Inflammatory macrophage treated with lipopolysaccharide for 4 hours (primary cell): ENCODE measurements at places on chromosomes 7 and 10.

DNA sequence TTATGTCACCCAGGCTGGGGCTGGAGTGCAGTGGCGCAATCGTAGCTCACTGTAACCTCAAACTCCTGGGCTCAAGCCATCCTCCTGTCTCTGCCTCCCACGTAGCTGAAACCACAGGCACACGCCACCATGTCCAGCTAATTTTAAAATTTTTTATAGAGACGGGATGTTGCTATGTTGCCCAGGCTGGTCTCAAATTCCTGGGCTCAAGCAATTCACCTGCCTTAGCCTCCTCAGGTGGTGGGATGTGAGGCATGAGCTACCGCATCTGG, 123.2 kb upstream of the PARD3 start:
- no peak for DNase-seq

DNA sequence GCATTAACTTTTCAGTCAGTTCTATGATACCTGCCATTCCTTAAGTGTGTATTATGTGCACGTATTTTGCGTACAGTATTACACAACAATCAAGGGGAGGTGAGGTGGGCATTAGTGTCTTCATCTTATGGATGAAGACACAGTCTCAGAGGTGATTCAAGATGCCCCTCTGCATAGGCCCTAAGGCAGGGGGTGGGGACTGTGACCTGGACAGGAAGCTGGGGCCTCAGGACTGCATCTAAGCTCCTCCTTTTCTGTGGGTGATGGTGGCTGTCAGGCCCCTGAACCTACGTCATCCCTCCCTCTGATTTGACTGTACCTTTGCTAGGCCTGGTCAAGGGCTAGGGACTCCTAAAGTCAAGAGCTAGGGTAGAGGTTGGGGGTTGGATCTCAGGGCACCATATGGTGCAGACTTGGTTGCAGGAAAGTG, 38.9 kb downstream of the HK1 start:
- DNase-seq = no peak

DNA sequence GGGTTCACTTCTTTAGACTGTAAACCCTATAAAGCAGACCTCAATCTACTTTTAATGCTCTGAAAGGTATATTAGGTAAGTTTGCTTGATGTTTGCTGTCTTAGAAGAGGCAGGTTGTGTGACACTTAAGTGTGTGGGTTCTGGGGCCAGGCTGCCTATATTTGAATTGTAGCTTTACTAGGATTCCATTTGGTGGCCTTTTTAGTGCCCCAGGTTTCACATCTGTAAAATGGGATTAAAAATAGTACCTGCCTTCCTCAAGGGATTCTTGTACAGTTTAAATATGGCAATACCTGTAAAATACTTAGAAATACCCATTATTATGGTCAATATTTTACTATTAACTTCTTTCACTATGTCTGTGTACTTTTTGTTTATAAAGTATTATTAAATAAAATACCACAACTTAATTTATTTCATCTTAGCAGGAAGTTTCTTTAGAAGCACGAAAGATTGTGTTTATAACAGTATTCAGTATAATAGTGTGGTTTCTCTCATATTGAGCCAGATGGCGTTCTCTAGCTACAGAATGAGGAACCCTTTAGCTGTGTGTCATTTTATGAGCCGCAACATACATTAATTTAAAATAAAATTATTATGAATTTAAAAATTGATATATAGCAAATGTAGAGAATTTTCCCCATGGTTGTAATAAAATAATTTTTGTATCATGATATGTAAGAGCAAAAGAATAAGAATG, 94.2 kb downstream of the CDK14 start:
- no peak for DNase-seq

- no peak for DNase-seq
Observed at GRCh38 chr7:156560075-156560474, 80.5 kb upstream of the RNF32 start.

DNA sequence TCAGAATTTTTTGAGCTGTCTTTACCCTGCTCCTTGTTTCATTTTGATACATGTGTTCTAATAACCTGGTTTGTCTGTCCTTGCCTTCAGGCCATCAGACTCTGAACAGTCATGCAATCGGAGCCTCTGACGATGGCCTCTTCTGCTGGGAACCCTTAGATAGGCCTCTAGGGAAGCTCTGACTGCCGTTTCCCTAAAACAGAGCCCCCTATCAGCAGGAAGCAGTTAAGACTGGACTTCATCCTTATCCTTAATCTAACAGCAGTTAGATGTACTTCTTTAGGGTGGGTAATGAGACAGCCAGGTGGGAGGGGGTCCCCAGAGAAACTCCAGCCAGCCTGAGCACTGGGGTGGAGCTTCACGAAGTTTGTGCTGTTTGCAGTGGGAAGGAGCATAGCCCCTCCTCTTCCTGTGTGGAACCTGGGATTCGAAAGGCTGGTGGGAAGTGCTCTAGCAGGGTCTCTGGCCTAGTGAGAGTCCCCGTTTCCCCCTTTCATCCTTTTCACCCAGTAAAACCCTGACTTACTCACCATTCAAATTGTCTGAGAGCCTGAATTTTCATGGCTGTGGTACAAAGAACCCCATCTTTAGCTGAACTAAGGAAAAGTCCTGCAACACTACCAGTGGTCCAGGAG, 28.4 kb upstream of the SORCS3 start:
- no peak for DNase-seq

- no peak for DNase-seq
Observed at GRCh38 chr10:69630651-69631400, 779 bp downstream of the FAM241B start.

DNA sequence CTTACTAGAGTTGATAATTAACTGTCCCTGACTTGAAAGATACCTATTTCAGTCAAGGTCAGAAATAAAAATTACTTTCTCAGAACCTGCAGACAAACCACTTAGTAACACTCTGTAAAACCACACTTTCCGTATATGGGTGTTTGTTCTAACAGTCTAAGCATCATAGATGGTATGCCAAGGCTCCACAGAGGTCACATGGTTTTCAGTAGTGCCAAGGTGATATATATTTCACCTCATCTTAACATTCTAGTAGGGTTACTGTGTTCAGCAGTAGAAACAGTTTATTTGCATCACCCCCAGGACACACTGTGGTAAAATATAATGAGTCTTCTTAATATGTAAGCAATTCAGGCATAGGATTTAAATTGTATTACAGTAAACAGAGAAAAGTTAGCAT, 61.5 kb downstream of the KCND2 start:
- no peak for DNase-seq

GRCh38 chr7:131103997-131104396, 223.7 kb upstream of the MKLN1 start:
- DNase-seq = peak; percentile 10

GRCh38 chr7:36896418-36896817, 172.1 kb upstream of the AOAH start:
- DNase-seq = no peak

GRCh38 chr7:158033196-158033595, 554.4 kb downstream of the PTPRN2 start:
- no peak for DNase-seq

DNA sequence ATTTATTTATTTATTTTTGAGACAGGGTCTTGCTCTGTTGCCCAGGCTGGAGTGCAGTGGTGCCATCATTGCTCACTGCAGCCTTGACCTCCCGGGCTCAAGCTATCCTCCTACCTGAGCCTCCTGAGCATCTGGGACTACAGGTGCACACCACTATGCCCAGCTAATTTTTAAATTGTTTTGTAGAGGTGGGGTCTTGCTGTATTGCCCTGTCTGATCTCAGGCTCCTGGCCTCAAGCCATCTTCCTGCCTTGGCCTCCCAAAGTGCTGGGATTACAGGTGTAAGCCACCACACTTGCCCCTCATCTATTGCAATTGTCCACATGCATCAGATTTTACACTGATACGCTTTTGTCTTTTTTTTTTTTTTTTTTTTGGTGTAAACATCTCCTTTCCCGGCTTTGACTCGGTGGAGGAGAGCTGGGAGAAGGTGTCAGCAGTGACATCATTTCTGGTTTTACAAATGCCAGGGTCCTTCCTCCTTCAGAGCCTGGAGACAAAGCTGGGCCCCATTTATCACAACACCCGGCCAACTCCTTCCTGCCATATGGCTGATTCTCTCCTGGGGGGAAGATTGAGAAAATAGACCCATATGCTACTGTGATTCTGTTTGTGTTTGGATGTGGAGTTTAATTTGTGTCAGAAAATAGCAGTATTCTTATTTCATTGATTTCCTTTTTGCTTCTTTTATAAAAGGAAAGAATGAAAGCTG, 61.3 kb downstream of the GALNT17 start:
- DNase-seq = no peak

- no peak for DNase-seq
Observed at GRCh38 chr10:43259213-43259991, 7.5 kb downstream of the RASGEF1A start.

DNA sequence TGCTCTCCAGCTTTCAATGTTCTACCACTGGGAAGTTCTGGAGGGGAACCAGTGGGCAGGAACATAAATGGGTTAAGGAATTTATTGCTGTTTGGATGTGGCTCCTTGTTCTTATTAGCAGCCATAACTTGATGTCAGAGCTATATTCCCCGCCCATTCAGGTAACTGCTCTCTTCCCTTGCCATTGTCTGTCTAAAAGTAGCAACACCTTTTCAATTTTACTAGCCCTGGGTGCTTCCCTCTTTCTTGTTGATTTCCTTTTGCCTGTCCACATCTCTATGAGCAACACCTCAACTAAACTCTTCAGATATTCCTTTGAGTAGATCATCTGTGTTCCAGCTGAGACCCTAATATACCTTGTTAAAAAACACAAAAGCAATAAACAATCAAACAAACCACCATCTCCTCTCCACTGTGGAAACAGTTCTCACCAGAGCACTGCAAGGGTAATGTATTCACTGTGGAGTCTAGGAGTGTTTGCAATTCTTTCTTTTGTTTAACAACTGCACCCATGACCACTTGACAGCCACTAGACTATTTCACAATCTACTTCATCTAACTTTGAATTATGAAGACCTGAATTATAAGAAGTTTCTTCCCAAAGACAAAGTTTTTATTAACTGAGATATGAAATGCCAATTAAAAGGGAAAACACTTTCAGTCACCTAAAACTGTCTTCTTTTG, 436.7 kb downstream of the IPMK start:
- no peak for DNase-seq

GRCh38 chr7:106064771-106065574, 47.1 kb downstream of the SYPL1 start:
- no peak for DNase-seq

GRCh38 chr7:98203261-98203963, 7.8 kb upstream of the BHLHA15 start:
- no peak for DNase-seq

GRCh38 chr10:65544756-65545155, 1381.1 kb upstream of the LRRTM3 start:
- DNase-seq = no peak

GRCh38 chr10:24792638-24793037, 69.0 kb upstream of the ARHGAP21 start:
- DNase-seq = no peak

GRCh38 chr10:3563298-3563697, 221.7 kb downstream of the KLF6 start:
- no peak for DNase-seq

DNA sequence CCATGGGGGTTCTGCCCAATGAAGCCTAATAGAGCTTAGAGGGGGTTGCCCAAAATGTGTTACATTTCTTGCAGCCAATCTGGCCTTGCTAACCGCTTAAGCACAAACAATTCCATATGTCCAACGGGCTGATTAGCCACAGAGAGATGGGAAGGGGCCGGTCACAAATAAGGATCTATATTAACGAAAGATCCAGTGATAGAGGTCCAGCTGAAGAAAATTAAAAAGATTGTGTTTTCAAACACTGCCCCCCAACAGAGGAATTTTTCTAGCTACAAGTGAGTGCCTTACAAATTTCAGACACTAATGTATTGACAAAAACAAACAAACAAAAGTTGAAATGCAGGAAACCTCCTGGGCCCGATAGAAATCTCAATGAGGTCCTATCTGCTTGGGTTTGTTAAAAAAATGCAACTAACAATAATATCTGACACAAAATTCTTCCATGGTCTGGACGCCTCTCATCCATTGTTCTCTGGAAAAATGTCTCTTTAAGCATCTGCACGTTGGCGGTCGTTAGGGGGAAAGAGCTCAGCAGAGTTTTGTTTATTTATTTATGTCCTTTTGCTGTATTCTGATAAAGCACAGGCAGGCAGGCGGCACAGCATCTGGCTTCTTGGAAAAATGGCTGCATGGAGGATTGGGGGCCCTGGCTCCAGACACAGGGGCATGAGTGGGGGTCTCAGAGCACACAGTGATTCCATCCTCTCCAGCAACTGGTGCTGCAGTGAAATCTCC, 402.0 kb downstream of the RPS24 start:
- DNase-seq = no peak

- no peak for DNase-seq
Observed at GRCh38 chr7:86485827-86486226, 157.9 kb upstream of the GRM3 start.

DNA sequence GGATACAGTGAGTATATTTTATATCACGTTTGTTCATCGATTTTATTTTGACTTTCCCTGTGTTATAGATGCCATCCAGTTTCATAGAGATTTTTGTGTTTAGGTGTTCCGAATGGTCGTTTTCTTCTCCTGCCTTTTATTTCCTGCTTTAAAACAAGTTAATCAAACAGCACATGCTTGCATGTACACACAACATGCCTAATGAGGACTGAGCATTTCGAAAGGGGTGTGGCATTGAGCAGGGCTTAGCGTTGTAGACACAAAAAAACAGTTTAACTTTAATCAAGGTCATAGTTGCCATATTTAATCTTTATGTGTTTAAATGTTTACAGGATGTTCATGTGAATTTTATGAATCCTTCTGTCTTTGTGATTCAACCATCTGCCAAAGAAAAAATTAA, 430.5 kb upstream of the GALNT17 start:
- no peak for DNase-seq

GRCh38 chr10:101848894-101849351, 5.3 kb upstream of the KCNIP2 start:
- DNase-seq = peak; percentile 64

GRCh38 chr10:71320592-71320991, 1.5 kb downstream of the SLC29A3 start:
- no peak for DNase-seq

- DNase-seq = no peak
Observed at GRCh38 chr10:5752301-5752871, 60.8 kb downstream of the GDI2 start.

- no peak for DNase-seq
Observed at GRCh38 chr10:59517341-59517899, 155.1 kb upstream of the FAM13C start.

- DNase-seq = no peak
Observed at GRCh38 chr10:103495321-103495720, 1.8 kb downstream of the NEURL1 start.

- peak; percentile 65 for DNase-seq
Observed at GRCh38 chr7:82805527-82805960, 357.1 kb downstream of the PCLO start.

DNA sequence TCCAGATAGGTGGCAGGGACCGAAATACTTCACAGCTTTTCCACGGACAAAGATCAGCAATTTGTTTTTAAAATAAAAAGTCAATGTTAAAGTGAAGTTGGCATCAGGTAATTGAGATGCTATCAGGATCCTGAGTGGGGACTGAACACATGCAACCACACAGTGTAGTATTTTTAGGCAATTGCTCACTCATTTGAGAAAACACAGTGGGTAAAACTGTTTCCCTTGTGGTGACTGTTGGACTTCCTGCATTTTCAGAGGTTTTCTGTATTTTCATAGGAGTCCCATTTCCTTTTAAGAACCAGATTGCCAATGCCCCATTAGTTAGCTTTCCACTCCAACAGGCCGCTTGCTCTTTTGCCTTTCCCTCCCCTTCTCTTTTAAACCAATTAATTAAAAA, 159.5 kb upstream of the ZNF32 start:
- no peak for DNase-seq
